SJSA1 (cell line): ENCODE measurements at places on chromosomes 16 and 17. TPM values are rescaled to one million over a fixed set of nuclear protein-coding genes. Genes with fewer than 3 reads are reported as not detected.

KIF18B gene
- total RNA-seq = 7.8 and 14.0 TPM in 2 replicates

ACE gene
- total RNA-seq = 0.13 TPM in 1 of 2 replicates, not detected in the other

B3GNT9 gene
- 34.5 and 36.1 TPM in 2 replicates for total RNA-seq

GPR179 gene
- total RNA-seq = 0.05 TPM in 1 of 2 replicates, not detected in the other

COX6A2 gene
- total RNA-seq = not detected in 2 replicates

PIRT gene
- total RNA-seq = not detected in 2 replicates

TMC7 gene
- 0.22 and 0.84 TPM in 2 replicates for total RNA-seq

KRTAP17-1 gene
- total RNA-seq = not detected in 2 replicates

RHBDF1 gene
- 21.4 and 23.4 TPM in 2 replicates for total RNA-seq

ORC6 gene
- 73.8 and 78.5 TPM in 2 replicates for total RNA-seq

TEX19 gene
- 0.19 and 0.34 TPM in 2 replicates for total RNA-seq

HBA2 gene
- not detected in 2 replicates for total RNA-seq

FOXO3B gene
- total RNA-seq = 2.5 and 4.0 TPM in 2 replicates

PLCG2 gene
- total RNA-seq = 0.03 and 0.08 TPM in 2 replicates

CDH16 gene
- not detected in 2 replicates for total RNA-seq

DNA sequence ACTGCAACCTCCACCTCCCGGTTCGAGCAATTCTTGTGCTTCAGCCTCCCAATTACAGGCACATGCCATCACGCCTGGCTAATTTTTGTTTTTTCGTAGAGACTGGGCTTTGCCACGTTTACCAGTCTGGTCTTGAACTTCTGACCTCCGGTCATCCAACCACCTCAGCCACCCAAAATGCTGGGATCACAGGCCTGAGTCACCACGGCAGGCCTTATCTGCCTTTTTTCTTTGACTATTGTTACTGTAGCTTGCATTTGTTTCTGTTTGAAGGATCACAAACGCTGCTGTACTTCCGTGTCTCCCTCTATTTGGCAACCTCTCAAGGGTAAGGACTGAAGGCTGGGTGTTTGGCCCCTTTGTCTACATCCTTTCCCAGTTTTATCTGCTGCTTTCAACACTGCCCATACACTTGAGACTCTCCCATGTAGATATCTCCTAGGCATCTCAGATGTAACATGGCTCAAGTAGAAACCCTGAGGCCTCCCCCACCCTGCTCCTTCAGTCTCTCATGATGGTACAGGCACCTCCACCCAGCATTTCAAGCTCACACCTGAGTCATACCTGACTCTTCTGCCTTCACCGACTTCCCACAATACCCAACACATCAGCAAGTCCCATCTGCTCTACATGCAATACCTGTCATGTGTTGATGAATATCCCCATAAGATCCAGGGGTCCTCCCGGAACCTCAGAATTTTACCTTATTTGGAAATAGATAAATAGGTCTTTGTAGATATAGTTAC lies 219.0 kb downstream of the CPPED1 start:
- DNase-seq = peak; percentile 21

- DNase-seq = no peak
Measured at GRCh38 chr17:67435786-67436185, 58.7 kb downstream of the PITPNC1 start.

- no peak for DNase-seq
Measured at GRCh38 chr16:24156777-24157176, 99.4 kb upstream of the CACNG3 start.

GRCh38 chr17:27466743-27467375 lies 10.6 kb downstream of the KSR1 start:
- DNase-seq = no peak

DNA sequence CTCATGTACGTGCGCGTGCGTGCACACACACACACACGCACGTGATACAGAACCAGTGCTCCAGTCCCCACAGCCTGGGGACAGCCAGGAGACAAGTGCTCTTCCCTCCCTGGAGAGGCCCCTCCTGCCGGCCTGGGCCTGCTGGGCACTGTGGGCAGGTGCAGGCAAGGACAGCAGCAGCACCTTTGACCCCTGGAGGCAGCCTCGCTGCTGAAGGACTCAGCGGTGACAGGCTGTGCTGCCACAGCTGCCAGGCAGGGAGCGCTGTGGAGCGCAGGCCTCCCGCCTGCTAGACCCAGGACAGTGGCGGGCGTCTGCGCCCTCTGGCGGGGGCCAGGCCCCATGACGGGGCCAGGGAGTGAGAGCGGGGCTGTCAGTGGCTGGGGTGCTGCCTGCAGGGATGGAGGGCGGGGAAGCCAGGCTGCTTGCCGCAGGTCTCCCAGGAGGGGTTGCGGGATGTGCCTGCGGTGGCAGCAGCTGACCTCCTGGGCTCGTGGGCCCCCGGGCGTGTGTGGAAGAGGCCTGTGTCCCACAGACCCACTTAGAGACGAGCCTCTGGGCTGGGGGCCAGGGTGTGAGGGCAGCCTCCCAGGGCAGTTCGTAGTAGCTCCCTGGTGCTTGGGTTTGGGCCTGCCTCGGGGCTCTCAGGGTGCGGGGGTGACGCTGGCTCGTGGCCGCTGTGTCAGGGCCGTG lies 63.5 kb upstream of the PVALEF start:
- DNase-seq = peak; percentile 72

DNA sequence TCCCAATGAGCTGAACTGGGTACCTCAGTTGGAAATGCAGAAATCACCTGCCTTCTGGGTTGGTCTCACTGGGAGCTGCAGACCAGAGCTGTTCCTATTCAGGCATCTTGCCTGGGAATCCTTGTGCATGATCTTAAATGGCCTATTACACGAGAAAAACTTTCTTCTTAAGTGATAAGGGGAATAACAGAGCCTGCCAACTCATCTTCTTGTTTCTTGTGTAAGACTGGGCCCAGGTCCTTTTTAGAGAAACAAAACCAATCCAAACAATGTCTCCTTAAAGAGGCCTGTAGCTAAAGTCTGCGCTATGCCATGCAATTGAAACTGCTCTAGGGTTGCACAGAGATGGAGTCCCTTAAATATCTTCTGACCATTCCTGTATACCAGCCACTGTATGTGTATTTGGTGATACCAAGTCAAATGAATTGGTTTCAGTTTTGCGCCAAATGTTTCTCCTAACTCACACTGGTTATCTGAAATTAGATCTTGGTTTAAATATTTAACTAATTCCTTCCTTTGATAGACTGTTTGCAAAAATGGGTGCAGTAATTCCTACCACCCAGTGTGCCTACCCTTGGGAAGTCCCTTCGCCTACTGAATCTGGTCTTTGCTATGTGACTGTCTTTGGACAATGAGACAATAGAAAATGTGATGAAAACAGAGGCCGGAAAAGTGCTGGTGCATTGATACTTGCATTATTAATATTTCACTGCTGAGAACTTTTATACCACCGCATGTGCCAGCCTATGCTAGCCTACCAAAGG lies 6.5 kb upstream of the CCL23 start:
- no peak for DNase-seq

GRCh38 chr17:38897176-38897575 lies 27.3 kb downstream of the LASP1 start:
- no peak for DNase-seq

DNA sequence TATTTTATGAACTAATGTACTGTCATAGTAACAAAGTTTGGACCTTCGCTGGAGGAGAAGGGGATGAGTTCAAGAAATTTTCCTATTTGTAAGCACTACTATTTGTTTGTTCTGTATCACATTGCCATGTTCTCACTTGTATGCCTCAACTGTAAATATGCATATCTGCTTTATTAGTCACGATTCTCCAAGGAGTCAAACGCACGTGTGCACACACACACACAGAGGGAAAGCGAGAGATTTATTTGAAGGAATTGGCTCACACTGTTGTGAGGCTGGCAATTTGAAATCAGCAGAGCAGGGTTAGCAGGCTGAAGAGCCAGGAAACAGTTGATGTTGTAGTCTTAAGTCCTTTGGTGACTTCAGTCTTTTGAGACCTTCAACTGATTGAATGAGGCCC lies 24.9 kb upstream of the MYH2 start:
- DNase-seq = no peak

DNA sequence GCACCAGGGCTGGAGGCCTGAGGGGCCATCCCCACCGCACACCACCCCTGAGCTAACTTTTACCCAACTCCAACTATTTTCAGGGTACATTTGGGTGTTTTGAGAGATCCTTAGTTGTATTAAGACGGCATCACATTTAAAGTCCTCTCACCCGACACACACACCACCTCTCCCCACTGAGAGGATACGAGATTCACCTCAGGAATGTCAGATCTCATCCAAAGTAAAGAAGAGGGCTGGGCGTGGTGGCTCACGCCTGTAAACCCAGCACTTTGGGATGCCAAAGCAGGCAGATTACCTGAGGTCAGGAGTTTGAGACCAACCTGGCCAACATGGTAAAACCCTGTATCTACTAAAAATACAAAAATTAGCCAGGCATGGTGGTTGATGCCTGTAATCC lies 88.4 kb downstream of the RBFOX3 start:
- no peak for DNase-seq

- no peak for DNase-seq
Measured at GRCh38 chr17:29090750-29091605, 48.0 kb downstream of the PIPOX start.

DNA sequence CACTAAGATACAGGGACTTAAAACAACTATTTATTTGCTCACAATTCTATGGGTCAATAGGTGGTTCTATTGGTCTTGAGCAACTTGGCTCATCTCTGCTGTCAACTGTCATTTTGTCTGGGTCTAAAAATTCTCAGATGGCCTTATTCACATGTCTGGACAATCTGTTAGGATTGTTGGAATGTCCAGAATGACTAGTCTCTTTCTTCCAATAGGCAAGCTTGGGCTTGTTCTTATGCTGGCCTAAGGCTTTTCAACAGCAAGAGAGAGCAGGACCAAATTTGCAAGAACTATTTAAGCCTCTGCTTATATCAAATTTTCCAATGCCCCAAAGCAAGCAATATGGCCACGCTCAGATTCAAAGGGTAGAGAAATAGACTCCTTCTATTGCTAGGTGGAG lies 240.9 kb downstream of the KIF2B start:
- DNase-seq = no peak

- DNase-seq = no peak
Measured at GRCh38 chr17:9079461-9080103, 58.3 kb downstream of the NTN1 start.

DNA sequence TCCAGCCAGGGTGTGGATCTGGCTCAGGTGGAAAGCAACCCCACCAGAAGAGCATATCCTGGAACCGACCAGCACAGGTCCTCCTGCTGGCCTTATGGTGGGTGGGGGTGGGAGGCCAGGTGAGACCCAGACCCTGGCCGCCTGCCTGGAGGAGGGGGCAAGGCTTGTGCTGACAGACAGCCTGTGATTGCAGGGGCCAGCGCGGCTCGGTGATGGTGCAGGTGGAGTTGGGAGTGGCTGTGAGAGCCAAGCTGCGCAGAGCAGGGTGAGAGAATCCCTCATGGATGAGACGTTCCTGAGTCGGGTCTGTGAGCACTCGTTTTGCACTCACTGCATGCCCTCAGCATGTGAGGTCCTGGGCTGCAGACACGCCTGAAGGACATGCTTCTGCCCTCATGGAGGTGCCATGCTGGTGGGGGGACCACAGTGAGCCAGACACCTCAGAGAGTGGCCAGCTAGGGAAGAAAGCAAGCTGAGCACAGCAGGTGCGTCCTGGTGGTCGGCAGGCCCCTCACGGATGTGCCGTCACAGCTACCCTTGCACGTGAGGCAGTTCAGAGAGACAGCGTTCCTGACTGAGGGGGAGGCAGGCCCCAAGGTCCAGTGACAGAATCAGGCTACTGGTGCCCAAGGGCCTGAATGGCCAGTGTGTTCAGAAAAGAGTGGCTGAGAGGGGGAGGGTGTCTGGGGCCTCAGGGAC lies 3.8 kb upstream of the KCNJ12 start:
- no peak for DNase-seq

DNA sequence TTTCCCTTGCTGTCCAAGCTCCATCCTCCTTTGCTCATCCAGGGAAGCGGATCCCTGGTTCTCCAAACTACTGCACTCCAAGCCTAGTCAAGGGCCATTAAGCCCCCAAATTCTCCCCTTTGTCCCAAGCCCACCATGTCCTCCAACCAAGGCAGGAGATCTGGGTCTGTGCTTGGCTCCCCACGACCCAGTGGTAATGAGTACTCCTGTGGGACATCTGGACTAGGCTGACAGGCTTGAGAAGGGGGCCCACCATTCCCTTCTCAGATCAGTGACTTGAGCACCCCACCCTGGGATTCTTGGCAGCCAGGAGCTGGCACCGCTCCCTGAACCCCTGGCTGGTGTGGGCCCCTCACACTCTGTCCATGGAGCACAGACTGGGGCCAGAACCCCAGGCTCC lies 17.1 kb downstream of the OSBPL7 start:
- no peak for DNase-seq

DNA sequence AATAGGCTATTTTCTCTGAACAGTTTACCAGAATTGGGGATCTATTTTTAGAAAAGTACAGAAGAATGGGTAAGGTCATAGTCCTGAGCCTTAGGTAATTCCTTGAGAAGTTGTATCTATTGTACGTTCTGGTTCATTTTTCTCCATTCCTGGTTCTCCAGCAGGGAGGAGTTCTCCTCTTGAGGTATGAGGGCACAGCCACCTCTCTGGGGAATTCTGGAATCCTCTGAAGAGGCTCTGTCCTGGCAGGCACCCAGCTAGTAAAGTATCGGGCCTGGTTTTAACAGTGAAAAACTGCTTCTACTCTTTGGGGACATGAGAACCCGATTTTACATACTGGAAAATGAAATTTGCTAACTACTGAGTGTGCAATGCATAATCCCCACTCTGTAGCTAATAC lies 19.6 kb upstream of the PMFBP1 start:
- no peak for DNase-seq

- no peak for DNase-seq
Measured at GRCh38 chr17:62975206-62975605, 9.2 kb downstream of the TANC2 start.

GRCh38 chr17:35849469-35850348 lies 19.0 kb downstream of the HEATR9 start:
- DNase-seq = peak; percentile 58

- peak; percentile 47 for DNase-seq
Measured at GRCh38 chr16:1772362-1772907, at the start of gene EME2. TSS of gene EME2 (plus strand) at chr16:1772810. CDS start at chr16:1773228, 418 bp downstream.

DNA sequence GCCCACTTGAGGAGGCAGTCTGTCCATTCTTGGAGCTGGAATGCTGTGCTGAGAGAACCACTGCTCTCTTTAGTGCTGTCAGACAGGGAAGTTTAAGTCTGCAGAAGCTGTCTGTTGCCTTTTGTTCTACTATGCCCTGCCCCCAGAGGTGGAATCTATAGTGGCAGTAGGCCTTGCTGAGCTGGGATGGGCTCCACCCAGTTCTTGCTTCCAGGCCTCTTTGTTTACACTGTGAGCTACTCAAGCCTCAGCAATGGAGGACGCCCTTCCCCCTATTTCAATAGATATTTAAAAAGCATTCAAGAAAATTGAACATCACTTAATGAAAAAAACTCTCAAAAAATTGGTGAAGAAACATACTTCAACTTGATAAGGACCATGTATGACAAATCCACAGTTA lies 313.5 kb downstream of the PHKB start:
- peak; percentile 17 for DNase-seq

GRCh38 chr16:26391833-26392232 lies 674.9 kb upstream of the C16orf82 start:
- DNase-seq = no peak
